Bronchus fibroblast of lung (primary cell): ENCODE measurements at places on chromosomes 12 and 14. TPM values are rescaled to one million over a fixed set of nuclear protein-coding genes. Genes with fewer than 3 reads are reported as not detected.

VIPAS39 gene
- 21.7 and 22.2 TPM in 2 replicates for total RNA-seq

CIROP gene
- total RNA-seq = 0.34 and 0.45 TPM in 2 replicates

TTC7B gene
- 15.8 and 18.5 TPM in 2 replicates for total RNA-seq

GLIPR1L1 gene
- not detected in 2 replicates for total RNA-seq

TAS2R8 gene
- total RNA-seq = not detected in 2 replicates

GALNT9 gene
- total RNA-seq = 0.67 TPM in 1 of 2 replicates, not detected in the other

BCAT1 gene
- 100 and 110 TPM in 2 replicates for total RNA-seq

DPPA3 gene
- total RNA-seq = not detected in 2 replicates

HOTAIR gene
- total RNA-seq = not detected in 2 replicates

AQP2 gene
- not detected in 2 replicates for total RNA-seq

RASSF8 gene
- total RNA-seq = 10.1 and 12.9 TPM in 2 replicates

SART3 gene
- total RNA-seq = 27.5 and 34.8 TPM in 2 replicates

RDH12 gene
- total RNA-seq = under 0.01 TPM in 1 of 2 replicates, not detected in the other

RHEBL1 gene
- total RNA-seq = 1.0 and 1.5 TPM in 2 replicates

SYCP3 gene
- 0.50 TPM in 1 of 2 replicates, not detected in the other for total RNA-seq

ANKS1B gene
- not detected in 2 replicates for total RNA-seq

KERA gene
- not detected in 2 replicates for total RNA-seq

PRKD1 gene
- 6.4 and 7.1 TPM in 2 replicates for total RNA-seq

KRT74 gene
- total RNA-seq = not detected in 2 replicates

CGRRF1 gene
- 7.6 and 12.4 TPM in 2 replicates for total RNA-seq

PTPRB gene
- total RNA-seq = under 0.01 and 0.15 TPM in 2 replicates

ZBTB1 gene
- total RNA-seq = 14.4 and 18.7 TPM in 2 replicates

STAC3 gene
- total RNA-seq = 0.50 and 0.59 TPM in 2 replicates

MAP1LC3B2 gene
- 0.17 and 0.30 TPM in 2 replicates for total RNA-seq

NABP2 gene
- 53.5 and 63.5 TPM in 2 replicates for total RNA-seq

KRT7 gene
- 9.2 and 11.1 TPM in 2 replicates for total RNA-seq

FLVCR2 gene
- 3.9 and 4.8 TPM in 2 replicates for total RNA-seq

TEX22 gene
- under 0.01 TPM in 1 of 2 replicates, not detected in the other for total RNA-seq
